ENCODE measurements at places on chromosomes 6 and 20. TPM values are rescaled to one million over a fixed set of nuclear protein-coding genes. Genes with fewer than 3 reads are reported as not detected.

CALHM4 gene
- total RNA-seq: not detected

BMP2 gene
- not detected for total RNA-seq

SLC12A5 gene
- total RNA-seq: not detected

ZKSCAN4 gene
- total RNA-seq: 10.5 TPM

DEFB110 gene
- not detected for total RNA-seq

SLC16A10 gene
- 0.02 TPM for total RNA-seq

CBLN4 gene
- not detected for total RNA-seq

ARHGAP40 gene
- total RNA-seq: not detected

NKAIN2 gene
- not detected for total RNA-seq

MYLK4 gene
- total RNA-seq: 0.49 TPM

C6orf163 gene
- 5.7 TPM for total RNA-seq

- no peak overlapping the region for H3K27ac ChIP-seq
- no peak for DNase-seq
- no peak overlapping the region for H3K4me3 ChIP-seq
- no peaks in the 10 kb centered on the region for H3K36me3 ChIP-seq
Observed at GRCh38 chr6:155660251-155660977, 204.8 kb upstream of the NOX3 start.

DNA sequence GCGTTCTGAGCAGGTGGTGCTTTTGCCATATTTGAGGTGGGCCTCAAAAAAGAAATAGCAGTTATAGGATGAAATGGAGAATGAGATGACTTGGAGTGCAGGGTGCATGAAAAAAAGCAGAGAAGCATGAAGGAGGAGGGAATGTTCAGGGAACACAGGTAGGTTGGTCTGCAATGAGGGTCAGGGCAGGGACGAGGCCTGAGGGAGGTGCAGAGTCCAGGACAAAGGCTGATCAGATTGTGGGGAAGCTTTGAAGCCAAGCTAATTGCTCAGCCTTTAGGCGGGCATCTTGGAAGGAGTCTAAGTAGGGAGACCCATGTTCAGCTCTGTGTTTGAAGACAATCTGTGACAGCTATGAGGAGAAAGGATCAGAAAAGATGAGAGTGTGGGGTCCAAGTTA, 12.0 kb downstream of the TRAM2 start:
- no peaks in the 10 kb centered on the region for H3K27me3 ChIP-seq
- H3K4me1 ChIP-seq: peaks cover 20% of the 10 kb centered on the region
- H3K4me3 ChIP-seq: no peak overlapping the region
- DNase-seq: no peak
- H3K27ac ChIP-seq: no peak overlapping the region

DNA sequence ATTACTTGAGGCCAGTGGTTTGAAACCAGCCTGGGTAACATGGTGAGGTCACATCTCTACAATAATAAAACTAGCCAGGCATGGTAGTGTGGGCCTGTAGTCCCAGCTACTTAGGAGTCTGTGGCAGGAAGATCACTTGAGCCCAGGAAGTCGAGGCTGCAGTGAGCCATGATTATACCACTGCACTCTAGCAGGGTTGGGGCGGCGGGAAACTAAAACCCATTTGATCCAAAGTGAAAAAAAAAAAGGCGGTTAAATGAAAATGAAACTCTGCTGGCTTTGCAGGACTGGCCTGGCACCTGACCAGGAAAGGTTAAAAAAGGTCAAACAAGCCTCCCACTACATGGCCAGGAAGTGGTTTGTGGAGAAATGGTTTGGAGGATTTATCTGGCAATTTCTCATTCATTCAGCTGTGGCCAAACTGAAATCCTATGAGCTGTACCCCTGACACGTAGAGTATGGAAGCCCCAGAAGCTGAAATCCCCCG, 36.6 kb downstream of the MTRES1 start:
- H3K36me3 ChIP-seq: peaks cover 10% of the 10 kb centered on the region
- no peak overlapping the region for H3K4me3 ChIP-seq
- no peaks in the 10 kb centered on the region for H3K27me3 ChIP-seq
- DNase-seq: no peak
- no peak overlapping the region for H3K27ac ChIP-seq

DNA sequence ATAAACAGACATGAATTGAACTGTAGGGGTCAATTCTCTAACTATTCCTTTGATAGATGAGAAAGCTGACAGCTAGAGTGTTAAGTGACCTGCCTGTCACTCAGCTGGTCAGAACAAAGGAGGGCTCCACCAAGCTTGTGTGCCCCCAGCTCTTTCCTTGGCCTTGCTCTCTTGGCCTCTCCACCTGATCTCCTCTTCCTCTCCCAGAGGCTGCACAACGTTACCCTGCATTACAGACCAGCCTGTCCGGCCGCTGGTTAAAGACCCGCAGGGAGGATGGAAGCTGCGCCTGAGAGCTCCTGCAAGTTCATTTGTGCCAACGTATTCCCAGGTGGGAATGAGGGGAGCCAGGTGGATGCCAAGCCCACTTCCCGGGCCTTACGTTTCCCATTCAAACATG, 22.5 kb downstream of the AGPAT4 start:
- no peak overlapping the region for H3K27ac ChIP-seq
- no peaks in the 10 kb centered on the region for H3K36me3 ChIP-seq
- no peaks in the 10 kb centered on the region for H3K27me3 ChIP-seq
- no peak overlapping the region for H3K4me3 ChIP-seq
- no peak for DNase-seq
- no peaks in the 10 kb centered on the region for H3K4me1 ChIP-seq

GRCh38 chr6:141752677-141753076, 380.0 kb upstream of the GJE1 start:
- no peaks in the 10 kb centered on the region for H3K36me3 ChIP-seq
- H3K4me3 ChIP-seq: no peak overlapping the region
- DNase-seq: no peak

- H3K27ac ChIP-seq: no peak overlapping the region
- no peaks in the 10 kb centered on the region for H3K36me3 ChIP-seq
- H3K4me1 ChIP-seq: no peaks in the 10 kb centered on the region
- no peak overlapping the region for H3K4me3 ChIP-seq
Observed at GRCh38 chr6:42249279-42249678, 31.6 kb upstream of the MRPS10 start.

DNA sequence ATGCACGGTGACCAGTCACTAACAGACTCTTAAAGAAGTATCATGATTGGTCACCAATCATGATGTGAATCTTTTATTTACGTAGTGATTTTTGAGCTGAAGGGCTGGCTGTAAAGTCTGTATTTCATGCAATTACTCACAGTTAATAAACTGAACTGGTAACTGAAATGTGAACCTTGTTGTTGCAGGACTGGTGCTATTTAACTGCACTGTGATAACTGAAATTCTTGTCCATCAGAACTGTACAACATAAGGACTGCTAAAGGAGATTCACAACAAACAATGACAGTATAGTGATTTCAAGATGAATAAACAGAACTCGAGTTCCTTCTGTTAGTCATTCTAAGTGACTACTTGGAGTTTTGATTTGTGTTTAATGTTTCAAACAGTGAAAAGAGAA, 316.6 kb downstream of the TPBG start:
- H3K27me3 ChIP-seq: no peaks in the 10 kb centered on the region
- no peak for DNase-seq
- H3K4me3 ChIP-seq: no peak overlapping the region
- no peak overlapping the region for H3K27ac ChIP-seq
- H3K36me3 ChIP-seq: no peaks in the 10 kb centered on the region

GRCh38 chr6:90466154-90466940, 120.5 kb downstream of the MAP3K7 start:
- peaks cover 8% of the 10 kb centered on the region for H3K4me1 ChIP-seq
- H3K27me3 ChIP-seq: no peaks in the 10 kb centered on the region
- no peak for DNase-seq
- H3K27ac ChIP-seq: no peak overlapping the region

GRCh38 chr6:153207617-153208016, 76.5 kb upstream of the RGS17 start:
- H3K4me3 ChIP-seq: no peak overlapping the region
- H3K27me3 ChIP-seq: no peaks in the 10 kb centered on the region
- H3K4me1 ChIP-seq: no peaks in the 10 kb centered on the region

DNA sequence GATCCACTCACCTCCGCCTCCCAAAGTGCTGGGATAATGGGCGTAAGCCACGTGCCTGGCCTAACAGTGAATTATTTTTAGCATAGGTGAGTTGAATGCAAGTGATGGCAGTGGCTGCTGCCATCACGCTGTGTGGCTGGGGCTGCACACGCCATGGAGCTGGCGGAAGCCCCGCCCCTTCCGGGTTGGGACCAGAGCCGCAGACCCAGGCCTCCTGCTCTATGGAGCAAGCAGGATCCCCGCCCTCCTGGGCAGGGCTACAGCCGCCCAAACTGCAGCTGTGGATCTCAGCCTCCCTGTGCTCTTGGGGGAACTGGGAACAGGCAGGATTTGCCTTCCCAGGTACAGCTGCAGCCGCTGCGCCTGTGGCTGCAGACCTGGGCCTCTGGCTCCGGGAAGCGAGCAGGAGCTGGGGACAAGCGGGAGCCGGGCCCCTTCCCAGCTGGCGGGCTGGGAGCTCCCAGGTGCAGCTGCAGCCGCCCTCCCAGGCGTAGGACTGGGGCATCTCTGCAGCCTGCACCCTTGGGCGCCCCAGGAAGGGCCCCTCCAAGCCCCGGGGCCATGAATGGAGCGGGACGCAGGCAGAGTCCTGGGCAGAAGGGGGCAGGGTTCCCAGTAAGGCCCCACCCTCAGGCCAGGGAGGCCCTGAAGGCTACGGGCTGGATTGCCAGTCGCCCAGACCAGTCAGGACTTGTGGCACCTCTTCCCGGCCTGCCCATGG, 30.9 kb upstream of the SLA2 start:
- H3K27ac ChIP-seq: no peak overlapping the region
- no peak for DNase-seq
- H3K27me3 ChIP-seq: no peaks in the 10 kb centered on the region
- H3K4me1 ChIP-seq: no peaks in the 10 kb centered on the region
- H3K4me3 ChIP-seq: no peak overlapping the region

DNA sequence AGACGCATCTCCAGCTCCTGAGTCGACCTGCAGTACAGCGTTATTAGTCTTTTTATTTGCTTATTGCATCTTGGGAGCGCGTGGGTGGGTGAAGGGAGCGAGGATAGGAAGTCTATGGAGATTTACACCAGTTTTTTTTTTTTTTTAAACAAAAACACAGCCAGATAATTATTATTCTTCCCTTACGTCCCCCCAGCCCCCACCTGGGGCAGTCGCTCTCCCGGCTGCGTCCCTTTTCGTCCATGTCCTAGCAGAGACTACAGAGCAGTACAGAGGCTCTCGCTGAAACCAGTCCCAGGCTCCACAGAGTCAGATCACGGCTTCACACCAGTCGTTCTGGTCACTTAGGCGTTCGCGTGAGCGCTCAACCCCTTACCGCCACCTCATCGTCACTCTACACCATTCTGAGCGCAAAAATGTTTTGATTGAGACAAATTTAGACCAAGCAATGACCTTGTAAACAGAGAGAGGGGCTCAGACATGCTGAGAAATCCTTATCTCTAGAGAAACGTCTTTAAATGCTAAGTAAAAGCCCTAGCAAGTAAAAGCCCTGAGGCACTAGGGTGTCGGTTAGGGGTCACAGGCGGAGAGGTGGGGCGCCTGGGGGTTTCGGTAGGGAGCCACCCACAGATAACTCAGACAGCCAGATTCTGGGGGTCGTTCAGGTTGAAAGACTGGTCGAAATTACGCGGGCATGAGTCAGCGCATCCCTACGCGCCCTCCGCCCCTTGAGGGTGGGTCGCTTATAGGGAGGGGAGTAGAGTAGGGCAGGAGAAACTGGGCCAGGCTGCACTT, 975 bp upstream of the PPT2 start:
- peak overlapping the region; percentile 52 for H3K4me3 ChIP-seq
- peaks cover 41% of the 10 kb centered on the region for H3K4me1 ChIP-seq
- peak overlapping the region; percentile 59 for H3K27ac ChIP-seq
- DNase-seq: no peak
- H3K27me3 ChIP-seq: peaks cover 38% of the 10 kb centered on the region

GRCh38 chr6:80357081-80357480, 250.6 kb downstream of the BCKDHB start:
- no peak overlapping the region for H3K27ac ChIP-seq
- DNase-seq: no peak
- H3K4me1 ChIP-seq: no peaks in the 10 kb centered on the region
- peaks cover 6% of the 10 kb centered on the region for H3K36me3 ChIP-seq
- H3K4me3 ChIP-seq: no peak overlapping the region

GRCh38 chr6:41135062-41135832, 18.9 kb downstream of the TREML1 start:
- no peak overlapping the region for H3K27ac ChIP-seq
- H3K27me3 ChIP-seq: no peaks in the 10 kb centered on the region
- DNase-seq: no peak
- no peaks in the 10 kb centered on the region for H3K4me1 ChIP-seq

DNA sequence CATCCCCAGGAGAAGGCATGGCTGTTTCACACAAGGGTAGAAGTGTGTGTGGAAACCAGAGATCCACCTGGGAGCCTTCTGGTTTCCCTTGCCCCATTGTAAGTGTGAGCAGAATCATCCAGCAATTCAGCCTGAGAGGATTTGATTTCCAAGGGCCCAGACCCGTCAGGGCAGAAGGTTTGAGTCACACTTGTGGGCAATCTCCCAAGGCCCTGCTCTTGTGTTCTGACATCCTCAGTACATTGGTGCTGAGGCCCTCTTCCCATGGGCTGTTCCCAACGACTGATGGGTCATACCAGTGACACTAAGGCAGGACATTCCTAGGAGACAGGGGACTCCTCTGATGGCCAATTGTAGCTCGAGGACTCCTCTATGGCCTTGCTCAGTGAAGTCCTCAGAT, 58.2 kb upstream of the POLR1H start:
- H3K27ac ChIP-seq: no peak overlapping the region
- H3K4me1 ChIP-seq: peaks cover 19% of the 10 kb centered on the region
- no peak overlapping the region for H3K4me3 ChIP-seq
- DNase-seq: no peak
- no peaks in the 10 kb centered on the region for H3K36me3 ChIP-seq

DNA sequence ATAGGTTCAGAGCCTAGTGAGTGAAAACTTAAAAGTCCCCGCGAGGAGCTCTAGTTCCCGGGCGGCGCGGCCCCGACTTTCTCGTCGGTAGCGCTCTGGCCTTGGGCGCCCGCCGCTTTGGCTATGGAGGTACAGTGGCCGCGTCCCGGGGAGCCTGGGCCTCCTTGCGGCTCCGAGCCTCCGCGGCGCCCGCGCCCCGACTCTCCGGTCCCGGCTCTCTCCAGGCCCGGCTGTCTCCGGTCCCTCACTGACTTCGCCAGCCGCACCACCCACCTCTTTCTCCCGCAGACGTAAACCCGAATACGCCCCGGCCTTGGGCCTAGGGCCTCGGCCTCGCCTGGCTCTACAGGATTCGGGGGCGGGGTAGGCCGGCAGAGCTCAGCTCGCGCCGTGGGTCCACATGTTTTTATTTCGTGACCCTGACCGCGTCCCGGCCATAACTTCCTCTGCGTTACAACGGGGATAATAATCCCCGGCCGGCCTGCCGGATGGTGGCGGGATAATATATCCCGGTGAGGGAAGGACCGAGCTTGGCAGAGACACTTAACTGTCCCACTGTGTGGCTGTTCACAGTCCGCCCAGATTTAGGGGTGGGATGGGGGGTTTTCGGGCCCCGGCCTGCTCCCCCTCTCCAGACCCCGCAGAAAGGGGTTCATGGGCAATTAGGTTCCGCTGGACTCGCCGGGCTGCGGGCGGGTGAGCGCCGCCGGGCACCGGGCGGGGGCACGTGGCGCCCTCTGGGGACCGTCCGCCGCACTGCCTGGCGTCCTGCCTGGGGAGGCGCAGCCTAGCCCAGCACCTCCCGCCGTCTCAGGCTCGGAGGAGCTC, 10.0 kb upstream of the TBX18 start:
- H3K27ac ChIP-seq: no peak overlapping the region
- no peak overlapping the region for H3K4me3 ChIP-seq
- peaks cover 2% of the 10 kb centered on the region for H3K4me1 ChIP-seq
- H3K27me3 ChIP-seq: peaks cover 47% of the 10 kb centered on the region
- no peak for DNase-seq

GRCh38 chr6:37696220-37696840, 1.4 kb downstream of the MDGA1 start:
- H3K27ac ChIP-seq: no peak overlapping the region
- peak; percentile 39 for DNase-seq
- H3K4me3 ChIP-seq: peak overlapping the region; percentile 80
- H3K4me1 ChIP-seq: peaks cover 20% of the 10 kb centered on the region
